Prostate gland (tissue), 2 donors: ENCODE measurements at places on chromosomes 3 and 15. TPM values are rescaled to one million over a fixed set of nuclear protein-coding genes. Genes with fewer than 3 reads are reported as not detected.

- H3K27ac ChIP-seq: no peak overlapping the region
- no peak for DNase-seq
- no peaks in the 10 kb centered on the region for H3K36me3 ChIP-seq
- no peaks in the 10 kb centered on the region for H3K27me3 ChIP-seq
- no peak overlapping the region for H3K4me3 ChIP-seq
Observed at GRCh38 chr3:157310329-157311052, 126.2 kb upstream of the PTX3 start.

DNA sequence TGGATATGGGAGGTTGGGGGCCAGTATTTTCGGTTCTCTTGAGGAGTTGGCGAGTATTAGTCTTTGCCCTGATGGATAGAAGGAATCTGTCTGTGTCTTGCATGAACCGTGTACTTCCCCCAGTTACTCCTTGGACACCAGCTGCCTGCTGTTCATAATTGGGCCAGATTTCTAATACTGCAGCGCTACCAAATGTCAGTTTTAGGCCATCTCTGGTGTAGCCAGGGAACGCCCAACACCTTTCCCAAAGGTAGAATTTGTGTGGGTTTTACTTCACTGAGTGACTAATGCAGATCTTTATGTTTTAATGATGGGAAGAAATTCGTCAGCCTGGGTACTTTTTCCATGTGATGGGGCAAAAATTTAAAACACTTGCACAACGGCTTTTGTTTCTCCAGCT, 18.4 kb downstream of the FLNB start:
- H3K36me3 ChIP-seq: no peaks in the 10 kb centered on the region
- no peak overlapping the region for H3K4me3 ChIP-seq
- peaks cover 29% of the 10 kb centered on the region for H3K4me1 ChIP-seq
- no peaks in the 10 kb centered on the region for H3K27me3 ChIP-seq
- H3K27ac ChIP-seq: peak overlapping the region; percentile 83
- no peak for DNase-seq

DNA sequence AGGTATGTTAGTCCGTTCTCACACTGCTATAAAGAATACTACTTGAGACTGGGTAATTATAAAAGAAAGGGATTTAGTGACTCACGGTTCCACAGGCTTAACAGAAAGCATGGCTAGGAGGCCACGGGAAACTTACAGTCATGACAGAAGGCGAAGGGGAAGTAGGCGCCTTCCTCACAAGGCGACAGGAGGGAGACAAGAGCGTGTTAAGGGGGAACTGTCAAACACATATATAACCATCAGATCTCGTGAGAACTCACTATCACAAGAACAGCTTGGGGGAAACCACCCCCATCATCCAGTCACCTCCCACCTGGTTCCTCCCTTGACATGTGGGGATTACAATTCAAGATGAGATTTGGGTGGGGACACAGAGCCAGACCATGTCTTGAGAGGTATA, 30.4 kb downstream of the SPRED1 start:
- H3K4me1 ChIP-seq: no peaks in the 10 kb centered on the region
- no peaks in the 10 kb centered on the region for H3K27me3 ChIP-seq
- no peaks in the 10 kb centered on the region for H3K36me3 ChIP-seq
- DNase-seq: no peak
- H3K27ac ChIP-seq: no peak overlapping the region
- H3K4me3 ChIP-seq: no peak overlapping the region

DNA sequence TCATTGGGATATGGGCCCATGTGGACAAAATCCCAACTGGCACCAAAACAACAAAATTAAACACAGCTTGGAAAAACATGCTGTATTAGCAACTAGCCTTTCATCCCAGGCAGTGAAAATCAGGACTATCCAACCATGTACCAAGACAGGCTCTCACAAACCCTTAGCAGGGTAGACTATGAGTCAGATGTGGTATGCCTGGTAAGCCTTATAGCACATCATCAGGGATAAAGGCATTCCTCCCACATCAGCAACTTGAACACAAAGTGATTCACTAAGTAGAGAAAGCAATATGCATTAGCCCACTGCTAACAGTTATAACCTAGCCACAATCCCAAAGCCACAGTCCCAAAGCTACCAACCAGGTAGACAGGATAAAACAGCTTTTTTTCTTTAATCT, 8.0 kb downstream of the CEP152 start:
- no peak overlapping the region for H3K4me3 ChIP-seq
- H3K27me3 ChIP-seq: no peaks in the 10 kb centered on the region
- no peaks in the 10 kb centered on the region for H3K36me3 ChIP-seq
- DNase-seq: no peak

DNA sequence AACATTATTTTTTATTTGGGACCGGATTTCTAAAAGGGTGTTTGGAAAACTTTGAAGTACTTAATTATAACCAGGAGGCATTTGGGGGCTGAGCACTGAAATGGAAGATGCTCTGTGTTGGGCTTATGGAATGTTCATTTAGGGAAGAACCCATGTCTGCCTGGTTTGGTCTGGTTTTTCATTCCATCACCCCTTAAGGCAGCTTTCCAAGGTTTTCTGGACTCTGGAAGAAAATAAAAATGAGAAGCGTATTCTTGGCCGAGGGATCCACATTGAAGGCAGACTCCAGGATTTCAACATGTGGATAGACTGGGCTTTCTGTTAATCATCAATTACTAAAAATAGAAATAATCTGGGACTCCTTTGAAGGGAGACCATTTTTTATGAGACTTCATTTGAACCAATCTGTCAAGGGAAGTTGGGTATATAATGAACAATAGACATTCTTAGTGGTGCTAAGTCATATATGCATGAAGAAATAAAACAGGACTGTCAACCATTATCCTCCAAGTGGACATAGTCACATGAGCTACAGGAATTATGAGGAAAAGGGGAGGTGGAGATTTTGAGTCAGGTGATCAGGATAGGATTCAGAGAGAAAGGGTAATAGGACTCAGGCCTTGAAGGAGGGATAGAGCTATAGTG, 270.5 kb upstream of the ADAMTS9 start:
- no peak for DNase-seq
- no peaks in the 10 kb centered on the region for H3K36me3 ChIP-seq
- H3K4me1 ChIP-seq: no peaks in the 10 kb centered on the region
- no peak overlapping the region for H3K27ac ChIP-seq
- H3K27me3 ChIP-seq: no peaks in the 10 kb centered on the region

GRCh38 chr3:185717121-185717520, 107.7 kb downstream of the IGF2BP2 start:
- no peaks in the 10 kb centered on the region for H3K36me3 ChIP-seq
- no peaks in the 10 kb centered on the region for H3K4me1 ChIP-seq
- no peak overlapping the region for H3K27ac ChIP-seq
- no peak for DNase-seq
- no peaks in the 10 kb centered on the region for H3K27me3 ChIP-seq

DNA sequence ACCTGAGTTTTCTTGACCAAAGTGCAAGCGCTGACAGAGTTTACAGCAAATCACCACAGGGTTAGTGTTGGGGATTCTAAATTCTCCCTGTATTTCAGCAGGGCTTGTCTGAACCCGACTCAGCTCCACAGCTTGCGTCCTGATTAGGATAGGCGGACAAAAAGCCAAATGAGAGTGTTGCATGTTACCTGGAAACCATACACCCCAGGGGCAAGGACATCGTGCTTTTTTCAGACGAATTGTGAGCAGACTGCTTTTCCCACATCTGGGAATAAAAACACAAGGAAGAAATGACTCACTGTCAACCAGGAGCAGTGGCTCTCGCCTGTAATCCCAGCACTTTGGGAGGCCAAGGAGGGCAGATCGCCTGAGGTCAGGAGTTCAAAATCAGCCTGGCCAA, 3.0 kb downstream of the DZIP1L start:
- DNase-seq: no peak
- no peaks in the 10 kb centered on the region for H3K4me1 ChIP-seq
- no peaks in the 10 kb centered on the region for H3K27me3 ChIP-seq
- H3K4me3 ChIP-seq: no peak overlapping the region
- no peaks in the 10 kb centered on the region for H3K36me3 ChIP-seq
- H3K27ac ChIP-seq: no peak overlapping the region

DNA sequence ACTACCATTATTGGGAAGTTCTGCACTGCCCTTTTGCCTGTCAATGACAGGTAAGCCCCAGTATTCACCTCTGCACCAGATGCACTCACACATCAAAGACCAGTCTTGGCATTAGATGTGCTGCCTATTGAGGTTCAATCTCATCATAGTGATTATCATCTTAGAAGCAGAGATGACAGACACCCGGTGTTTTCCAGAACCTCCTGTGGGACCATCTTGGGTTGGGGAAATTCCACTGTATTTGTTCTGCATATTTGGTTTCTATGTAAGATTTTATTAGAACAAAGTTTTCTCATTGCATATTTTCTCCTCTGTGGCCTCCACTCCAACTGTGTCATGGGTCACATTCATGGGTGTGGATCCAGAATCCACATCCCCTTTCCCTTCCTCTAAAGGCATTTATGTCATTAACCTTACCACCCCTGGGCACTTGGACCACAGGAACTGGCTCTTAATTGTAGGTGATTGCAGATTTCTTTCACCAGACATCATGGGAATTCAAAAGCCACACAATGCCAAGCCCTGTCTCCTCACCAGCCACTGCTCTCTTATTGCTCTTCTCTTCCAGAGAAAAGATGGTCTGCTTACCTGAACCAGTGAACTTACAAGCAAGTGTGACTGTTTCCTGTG, 31.2 kb downstream of the PLA1A start:
- H3K4me3 ChIP-seq: no peak overlapping the region
- no peaks in the 10 kb centered on the region for H3K36me3 ChIP-seq
- H3K4me1 ChIP-seq: no peaks in the 10 kb centered on the region
- no peak for DNase-seq
- H3K27me3 ChIP-seq: no peaks in the 10 kb centered on the region

- no peak for DNase-seq
- no peak overlapping the region for H3K4me3 ChIP-seq
- H3K27me3 ChIP-seq: no peaks in the 10 kb centered on the region
- H3K27ac ChIP-seq: no peak overlapping the region
- no peaks in the 10 kb centered on the region for H3K4me1 ChIP-seq
- H3K36me3 ChIP-seq: no peaks in the 10 kb centered on the region
Observed at GRCh38 chr3:8972639-8973038, 9.4 kb upstream of the RAD18 start.

- DNase-seq: no peak
- H3K27me3 ChIP-seq: no peaks in the 10 kb centered on the region
- no peak overlapping the region for H3K27ac ChIP-seq
- no peaks in the 10 kb centered on the region for H3K36me3 ChIP-seq
- no peaks in the 10 kb centered on the region for H3K4me1 ChIP-seq
Observed at GRCh38 chr15:27057904-27058645, 87.1 kb downstream of the GABRG3 start.

- H3K4me3 ChIP-seq: no peak overlapping the region
- no peaks in the 10 kb centered on the region for H3K36me3 ChIP-seq
- no peaks in the 10 kb centered on the region for H3K4me1 ChIP-seq
- no peaks in the 10 kb centered on the region for H3K27me3 ChIP-seq
Observed at GRCh38 chr15:94375997-94376396, 144.6 kb downstream of the MCTP2 start.

GRCh38 chr3:120558771-120559241, 37.3 kb upstream of the NDUFB4 start:
- H3K36me3 ChIP-seq: no peaks in the 10 kb centered on the region
- H3K4me3 ChIP-seq: peak overlapping the region; percentile 24
- H3K27ac ChIP-seq: peak overlapping the region; percentile 76
- H3K4me1 ChIP-seq: peaks cover 22% of the 10 kb centered on the region
- no peaks in the 10 kb centered on the region for H3K27me3 ChIP-seq

Gene FBN1
- total RNA-seq: 81.9 TPM

Gene VIPR1
- total RNA-seq: 226 TPM

Gene NANOGP8
- 2.9 TPM for total RNA-seq

Gene DENND6A
- total RNA-seq: 26.1 TPM

Gene GP5
- total RNA-seq: not detected

Gene ADAMTS9
- total RNA-seq: 30.0 TPM

Gene CCR8
- not detected for total RNA-seq

Gene AGTR1
- 3.3 TPM for total RNA-seq

Gene KIF15
- 0.55 TPM for total RNA-seq

Gene GTF2E1
- total RNA-seq: 17.5 TPM

Gene LEKR1
- total RNA-seq: 2.2 TPM
